ENCODE measurements at places on chromosomes 5 and 9.

DNA sequence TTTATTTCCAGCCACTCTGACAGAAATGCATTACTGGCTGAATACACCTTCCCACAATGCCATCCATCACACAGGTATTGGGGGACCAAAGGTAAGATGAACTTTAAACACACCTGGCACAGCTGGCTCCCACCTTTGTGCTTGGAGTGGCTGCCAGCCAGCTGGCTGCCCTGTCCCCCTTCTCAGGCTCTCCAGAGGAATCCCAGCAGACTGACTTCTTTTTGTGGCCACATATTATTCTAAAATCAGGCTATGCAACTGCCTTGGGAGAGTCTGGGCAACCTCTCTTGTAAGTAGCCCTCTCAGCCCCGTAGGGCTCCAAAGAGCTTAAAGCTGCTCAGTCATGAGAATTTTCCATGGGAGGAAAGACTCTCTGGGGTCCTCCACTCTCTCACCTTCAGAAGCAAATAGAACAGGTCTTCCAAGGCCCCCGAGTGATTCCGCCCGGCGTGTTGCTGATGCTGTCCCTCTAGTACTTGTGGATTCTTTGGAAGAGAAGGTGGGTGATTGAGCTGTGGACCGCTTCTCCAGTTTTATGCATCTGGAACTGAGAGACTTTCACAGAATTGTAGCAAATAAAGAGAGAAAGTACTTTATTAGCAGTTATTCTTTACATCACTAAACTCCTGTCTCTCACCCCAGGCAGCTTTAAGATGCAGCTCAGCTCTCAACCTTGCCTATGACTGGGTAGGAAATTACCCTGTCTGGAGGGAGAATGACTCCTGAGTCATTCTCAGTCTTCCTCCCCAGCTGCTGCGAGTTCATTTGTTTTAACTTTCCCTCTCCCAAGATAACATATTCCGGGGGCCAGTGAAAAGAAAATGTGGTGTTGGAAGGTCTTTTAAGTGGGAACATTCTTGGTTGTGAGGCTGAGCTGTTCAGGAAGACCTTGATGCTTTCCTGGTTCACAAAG is 159.4 kb upstream of the PITX1 start:
- H3K27ac ChIP-seq, result no peak overlapping the region
- DNase-seq, result no peak
- H3K27me3 ChIP-seq, result no peaks in the 10 kb centered on the region
- no peak overlapping the region for H3K4me3 ChIP-seq
- no peaks in the 10 kb centered on the region for H3K36me3 ChIP-seq

DNA sequence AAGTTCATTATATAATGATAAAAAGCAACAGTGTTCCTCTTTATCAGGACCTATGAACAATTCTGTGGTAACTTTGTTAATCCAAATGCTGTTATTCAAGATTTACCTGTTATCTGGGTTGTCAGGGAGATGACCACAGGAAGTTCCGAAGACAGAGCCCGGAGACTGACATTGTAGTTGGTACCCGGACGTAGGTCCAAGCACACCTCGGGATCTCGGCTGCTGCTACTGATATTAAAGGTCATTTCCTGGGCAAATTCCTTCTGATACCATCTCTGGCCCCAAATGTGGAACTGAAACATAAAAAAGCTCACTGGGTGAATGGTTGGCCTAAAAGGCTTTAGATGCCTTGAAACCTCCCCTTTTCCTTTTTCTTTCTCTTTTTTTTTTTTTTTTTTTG is 96.7 kb downstream of the SUSD1 start:
- H3K36me3 ChIP-seq, result no peaks in the 10 kb centered on the region
- no peak overlapping the region for H3K27ac ChIP-seq
- H3K4me3 ChIP-seq, result no peak overlapping the region
- no peaks in the 10 kb centered on the region for H3K4me1 ChIP-seq
- DNase-seq, result no peak

DNA sequence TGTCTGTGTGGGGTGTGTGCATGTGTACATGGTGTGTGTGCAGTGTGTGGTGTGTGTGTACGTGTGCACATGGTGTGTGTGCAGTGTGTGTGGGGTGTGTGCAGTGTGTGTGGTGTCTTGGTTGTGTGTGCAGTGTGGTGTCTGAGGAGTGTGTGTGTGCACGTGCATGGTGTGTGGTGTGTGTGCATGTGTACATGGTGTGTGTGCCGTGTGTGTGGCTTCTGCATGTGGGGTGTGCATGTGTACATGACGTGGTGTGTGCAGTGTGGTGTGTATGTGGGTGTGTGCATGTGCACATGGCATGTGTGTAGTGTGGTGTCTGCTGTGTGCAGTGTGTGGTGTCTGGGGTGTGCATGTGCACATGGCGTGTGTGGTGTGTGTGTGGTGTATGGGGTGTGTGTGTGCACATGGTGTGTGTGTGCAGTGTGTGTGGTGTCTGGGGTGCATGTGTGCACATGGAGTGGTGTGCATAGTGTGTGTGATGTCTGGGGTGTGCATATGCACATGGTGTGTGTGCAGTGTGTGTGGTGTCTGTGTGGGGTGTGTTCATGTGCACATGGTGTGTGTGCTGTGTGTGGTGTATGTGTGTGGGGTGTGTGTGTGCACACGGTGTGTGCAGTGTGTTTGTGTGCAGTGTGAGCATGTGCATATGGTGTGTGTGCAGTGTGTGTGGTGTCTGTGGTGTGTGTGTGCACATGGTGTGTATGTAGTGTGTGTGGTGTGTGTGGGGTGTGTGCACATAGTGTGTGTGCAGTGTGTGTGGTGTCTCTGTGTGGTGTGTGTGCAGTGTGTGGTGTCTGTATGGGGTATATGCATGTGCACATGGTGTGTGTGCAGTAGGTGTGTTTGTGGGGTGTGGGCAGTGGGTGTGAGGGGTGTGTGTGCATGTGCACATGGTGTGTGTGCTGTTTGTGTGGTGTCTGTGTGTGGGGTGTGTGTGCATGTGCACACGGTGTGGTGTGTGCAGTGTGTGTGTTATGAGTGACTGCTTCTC is 40.6 kb upstream of the ZNG1F start:
- H3K4me3 ChIP-seq, result no peak overlapping the region
- H3K4me1 ChIP-seq, result no peaks in the 10 kb centered on the region
- H3K27me3 ChIP-seq, result no peaks in the 10 kb centered on the region
- no peak overlapping the region for H3K27ac ChIP-seq
- H3K36me3 ChIP-seq, result no peaks in the 10 kb centered on the region

DNA sequence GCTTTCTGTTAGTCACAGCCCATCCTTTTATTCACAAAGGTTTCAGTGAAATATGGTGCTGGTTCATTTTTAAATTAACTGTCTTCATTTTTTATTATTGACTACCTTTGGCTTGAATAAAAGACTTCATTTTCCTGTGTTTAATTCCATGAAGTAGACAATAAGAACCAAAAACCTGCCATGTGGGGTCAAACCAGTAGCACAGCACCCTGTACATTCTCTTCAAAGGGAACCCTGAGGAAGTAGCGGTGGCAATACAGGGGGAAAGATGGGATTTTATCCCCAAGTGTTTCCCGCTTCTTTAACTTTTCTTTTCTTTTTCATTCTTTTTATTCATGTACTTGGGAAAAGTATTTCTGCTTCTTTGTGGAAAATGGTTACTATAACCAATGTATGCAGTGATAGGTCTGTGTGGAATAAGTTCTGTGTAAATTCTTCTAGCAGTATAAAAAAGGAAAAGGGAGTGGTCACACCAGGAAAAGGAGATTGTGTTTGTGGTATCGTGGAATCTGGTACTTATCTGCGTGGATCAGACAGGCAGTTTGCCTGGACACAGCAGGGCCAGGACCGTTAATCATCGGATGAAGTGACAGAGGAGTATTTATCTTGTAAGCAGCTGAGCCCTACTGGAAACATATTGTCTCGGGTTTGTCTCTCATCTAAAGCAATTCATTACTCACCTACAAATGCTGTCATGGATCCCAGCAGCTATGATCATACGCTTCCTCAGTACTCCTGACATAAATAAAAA is 94.2 kb downstream of the PPIC start:
- no peaks in the 10 kb centered on the region for H3K36me3 ChIP-seq
- no peak for DNase-seq
- H3K27me3 ChIP-seq, result no peaks in the 10 kb centered on the region

DNA sequence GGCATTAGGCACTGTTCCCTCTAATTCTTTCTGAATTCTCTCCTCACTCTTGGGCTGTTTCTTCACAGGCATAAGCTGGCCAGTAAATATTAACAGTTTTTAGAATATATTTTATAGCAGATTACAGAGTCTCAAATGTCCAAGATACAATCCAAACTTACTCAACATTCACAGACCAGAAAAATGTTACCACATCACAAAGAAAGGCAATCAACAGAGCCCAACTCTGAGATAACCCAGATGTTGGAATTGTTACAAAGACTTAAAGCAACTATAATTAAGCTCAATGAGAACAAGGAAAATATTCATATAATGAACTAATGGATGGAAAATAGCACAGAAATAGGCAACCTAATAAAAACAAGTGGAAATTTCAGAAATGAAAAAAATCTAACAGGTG is 401.1 kb upstream of the RGMB start:
- no peak overlapping the region for H3K27ac ChIP-seq
- no peaks in the 10 kb centered on the region for H3K27me3 ChIP-seq

DNA sequence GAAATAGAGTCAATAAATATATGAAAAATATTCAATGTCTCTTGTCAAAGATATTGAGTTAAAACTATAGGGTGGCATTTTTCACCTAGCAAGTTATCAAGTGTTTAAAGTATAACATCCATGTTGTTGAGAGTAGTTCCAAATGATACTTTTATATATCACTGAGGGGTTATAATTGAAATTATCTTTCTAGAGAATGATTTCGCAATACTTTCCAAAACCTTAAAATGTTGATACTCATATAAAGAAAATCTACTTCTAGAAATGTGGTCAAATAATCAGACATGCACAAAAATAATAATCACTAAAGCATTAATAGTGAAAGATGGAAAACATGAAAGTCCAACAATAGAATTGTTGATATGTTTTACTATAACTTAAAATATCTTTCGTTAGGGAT is 50.1 kb downstream of the OXCT1 start:
- no peaks in the 10 kb centered on the region for H3K4me1 ChIP-seq
- H3K27ac ChIP-seq, result no peak overlapping the region
- H3K4me3 ChIP-seq, result no peak overlapping the region
- no peaks in the 10 kb centered on the region for H3K27me3 ChIP-seq
- no peak for DNase-seq

DNA sequence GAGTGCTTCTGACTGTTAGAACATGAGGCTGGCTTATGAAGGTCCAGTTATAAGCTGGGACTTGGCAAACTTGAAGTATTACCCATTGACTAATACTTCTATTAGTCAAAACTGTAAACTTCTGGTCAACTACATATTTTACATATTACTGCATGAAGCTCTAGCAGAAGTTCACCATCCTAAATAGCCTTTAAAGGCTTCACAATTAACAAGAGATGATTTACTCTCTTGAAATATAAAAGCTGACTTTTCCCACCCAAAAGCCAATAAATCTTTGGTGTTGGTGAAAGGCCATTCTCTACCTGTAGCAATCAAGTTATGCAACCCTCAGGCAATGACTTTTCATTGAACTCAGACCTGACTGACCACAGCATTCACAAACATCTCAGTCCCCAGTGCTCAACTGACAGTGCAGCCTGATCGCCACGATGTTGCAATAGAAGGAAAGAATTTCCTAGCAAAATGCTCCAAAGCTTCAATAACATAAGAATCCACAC is 345.6 kb downstream of the EBF1 start:
- H3K36me3 ChIP-seq, result no peaks in the 10 kb centered on the region
- DNase-seq, result no peak
- no peak overlapping the region for H3K27ac ChIP-seq
- no peaks in the 10 kb centered on the region for H3K27me3 ChIP-seq

DNA sequence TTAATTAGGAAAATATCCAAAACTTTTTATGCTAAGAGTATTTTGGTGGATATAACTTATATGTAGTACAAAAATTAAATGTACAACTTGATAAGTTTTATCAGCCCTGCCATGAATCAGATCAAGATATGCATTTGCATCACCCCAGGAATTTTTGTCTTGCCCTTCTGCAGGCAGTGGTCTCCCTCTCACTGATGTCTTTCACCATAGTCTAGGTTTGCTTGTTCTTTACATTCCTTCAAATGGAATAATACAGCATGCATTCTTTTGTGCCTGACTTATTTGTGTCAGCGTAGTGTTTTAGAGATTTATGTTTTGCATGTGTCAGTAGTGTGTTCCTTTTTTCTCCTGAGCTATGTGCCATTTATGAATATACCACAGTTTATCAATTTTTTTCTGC is 36.4 kb downstream of the RNF180 start:
- H3K36me3 ChIP-seq, result no peaks in the 10 kb centered on the region
- H3K27me3 ChIP-seq, result no peaks in the 10 kb centered on the region
- H3K4me1 ChIP-seq, result peaks cover 3% of the 10 kb centered on the region
- no peak overlapping the region for H3K4me3 ChIP-seq
- DNase-seq, result no peak

- H3K4me3 ChIP-seq, result no peak overlapping the region
- DNase-seq, result no peak
- H3K27me3 ChIP-seq, result no peaks in the 10 kb centered on the region
- H3K36me3 ChIP-seq, result no peaks in the 10 kb centered on the region
Measured at GRCh38 chr5:149435660-149436059, 56.6 kb upstream of the IL17B start.

DNA sequence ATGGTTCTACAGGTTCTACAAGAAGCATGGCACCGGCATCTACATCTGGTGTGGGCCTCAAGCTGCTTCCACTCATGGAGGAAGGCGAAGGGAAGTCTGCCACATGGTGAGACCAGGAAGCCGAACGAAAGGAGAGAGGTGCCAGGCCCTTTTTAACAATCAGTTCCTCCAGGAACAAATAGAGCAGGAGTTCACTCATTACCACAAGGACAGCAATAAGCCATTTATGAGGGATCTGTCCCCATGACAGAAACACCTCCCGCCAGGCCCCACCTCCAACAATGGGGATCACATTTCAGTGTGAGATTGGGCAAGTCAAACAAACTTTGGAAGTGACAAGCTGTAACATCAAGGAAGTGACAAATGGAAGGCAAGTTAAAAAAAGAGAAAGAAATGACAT is 95.5 kb upstream of the PTPN3 start:
- no peak overlapping the region for H3K27ac ChIP-seq
- DNase-seq, result no peak
- no peaks in the 10 kb centered on the region for H3K27me3 ChIP-seq
- peaks cover 9% of the 10 kb centered on the region for H3K4me1 ChIP-seq
- no peak overlapping the region for H3K4me3 ChIP-seq

DNA sequence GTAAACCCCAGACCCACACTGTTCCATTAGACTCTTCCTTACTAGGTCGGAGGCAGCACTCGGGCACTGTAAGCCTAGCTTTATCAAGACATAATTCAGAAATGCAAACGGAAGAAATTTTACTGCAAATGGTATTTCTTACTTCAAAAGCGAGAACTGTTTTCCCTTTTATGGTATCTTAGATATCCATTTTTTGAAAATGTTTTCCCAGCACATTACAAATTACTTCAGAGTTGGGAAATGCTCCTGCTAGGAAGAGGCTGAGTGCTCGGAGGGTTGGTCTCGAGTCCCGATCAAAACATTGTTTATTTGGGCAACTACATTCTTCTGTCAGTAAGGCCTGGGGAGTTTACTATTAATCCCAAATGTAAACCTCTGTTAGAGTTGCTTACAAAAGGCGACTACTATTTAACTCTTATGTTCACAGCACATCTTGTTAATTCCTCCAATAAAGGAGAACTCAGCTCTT is 332.9 kb downstream of the CWC27 start:
- no peaks in the 10 kb centered on the region for H3K4me1 ChIP-seq
- H3K4me3 ChIP-seq, result no peak overlapping the region
- no peak for DNase-seq
- H3K27ac ChIP-seq, result peak overlapping the region; percentile 4

GRCh38 chr5:55582256-55582655 is 47.5 kb upstream of the PLPP1 start:
- no peak overlapping the region for H3K27ac ChIP-seq
- H3K4me3 ChIP-seq, result no peak overlapping the region
- DNase-seq, result no peak
